Sigmoid colon (tissue), 7 donors: ENCODE measurements at places on chromosomes 13 and 19.

DNA sequence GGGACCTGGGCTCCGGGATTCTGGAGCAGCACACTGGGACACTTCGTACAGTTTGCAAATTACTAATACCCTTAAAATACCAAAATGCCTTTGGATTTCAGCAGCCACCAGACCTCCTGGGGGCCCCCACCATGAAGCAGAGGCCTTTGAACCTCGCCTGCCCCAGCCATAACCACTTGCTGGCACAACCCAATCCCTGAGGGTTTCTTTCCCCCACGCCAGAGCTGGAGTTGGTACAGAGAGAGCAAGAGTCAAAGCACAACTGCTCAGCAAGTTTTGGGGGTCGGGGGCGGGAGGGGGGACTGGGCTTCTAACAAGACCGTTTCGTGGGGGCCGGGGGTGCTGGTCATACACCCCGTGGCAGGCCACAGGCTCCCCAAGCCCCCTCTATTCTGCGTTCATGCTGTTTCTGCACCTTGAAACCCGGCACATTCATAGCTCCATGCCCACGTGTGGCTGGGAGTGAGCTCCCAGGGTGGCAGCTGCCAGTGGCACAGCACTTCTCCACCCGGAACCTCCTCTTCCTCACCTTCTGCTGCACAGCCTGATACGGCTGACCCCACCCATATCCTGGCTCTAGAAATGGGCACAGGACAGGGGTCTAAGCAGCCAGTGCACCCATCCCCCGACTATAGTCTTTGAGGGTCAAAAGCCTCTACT is 17.1 kb downstream of the PLEKHF1 start:
- H3K36me3 ChIP-seq, result peaks cover 4% of the 10 kb centered on the region
- no peaks in the 10 kb centered on the region for H3K27me3 ChIP-seq
- no peak overlapping the region for H3K4me3 ChIP-seq
- H3K27ac ChIP-seq, result peak overlapping the region; percentile 75
- no peak for DNase-seq

GRCh38 chr13:40536443-40537113 is 129.9 kb downstream of the FOXO1 start:
- H3K27me3 ChIP-seq, result no peaks in the 10 kb centered on the region
- H3K4me1 ChIP-seq, result peaks cover 10% of the 10 kb centered on the region
- no peak overlapping the region for H3K27ac ChIP-seq

GRCh38 chr19:49786376-49786820 is 19.6 kb downstream of the AP2A1 start:
- DNase-seq, result no peak
- peaks cover 15% of the 10 kb centered on the region for H3K36me3 ChIP-seq
- H3K27me3 ChIP-seq, result no peaks in the 10 kb centered on the region
- no peak overlapping the region for H3K4me3 ChIP-seq

GRCh38 chr13:20803180-20803965 is 29.6 kb upstream of the EEF1AKMT1 start:
- H3K27ac ChIP-seq, result no peak overlapping the region
- H3K36me3 ChIP-seq, result peaks cover 37% of the 10 kb centered on the region
- H3K27me3 ChIP-seq, result no peaks in the 10 kb centered on the region
- DNase-seq, result no peak
- no peak overlapping the region for H3K4me3 ChIP-seq
- no peaks in the 10 kb centered on the region for H3K4me1 ChIP-seq

DNA sequence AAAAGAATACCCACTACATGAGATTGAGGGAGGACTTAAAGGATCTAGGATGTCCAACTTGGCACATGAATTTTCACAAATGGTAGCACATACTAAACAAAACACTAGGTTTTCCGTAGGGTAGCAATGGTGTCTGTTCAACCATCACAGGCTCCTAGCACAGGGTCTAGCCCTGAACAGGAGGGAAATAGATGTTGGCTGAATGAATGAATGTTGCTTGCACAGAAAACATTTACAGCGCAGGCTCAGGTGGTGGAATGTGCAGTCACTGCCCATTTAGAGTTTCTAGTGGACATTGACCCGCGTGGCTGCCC is 1.9 kb upstream of the MYCBP2 start:
- peak overlapping the region; percentile 66 for H3K4me3 ChIP-seq
- peaks cover 43% of the 10 kb centered on the region for H3K4me1 ChIP-seq
- no peaks in the 10 kb centered on the region for H3K27me3 ChIP-seq
- no peak for DNase-seq
- no peaks in the 10 kb centered on the region for H3K36me3 ChIP-seq

- no peaks in the 10 kb centered on the region for H3K4me1 ChIP-seq
- DNase-seq, result no peak
- peaks cover 3% of the 10 kb centered on the region for H3K27me3 ChIP-seq
- H3K4me3 ChIP-seq, result no peak within 1 kb of the TSS
- H3K36me3 ChIP-seq, result no peaks in the 10 kb centered on the region
- H3K27ac ChIP-seq, result no peak within 1 kb of the TSS
Measured at GRCh38 chr19:35812220-35813042, at the start of gene PRODH2. Gene PRODH2 (minus strand): TSS chr19:35812845. CDS start chr19:35812805, 40 bp downstream.

GRCh38 chr13:61874970-61875579 is 459.4 kb upstream of the PCDH20 start:
- no peak overlapping the region for H3K27ac ChIP-seq
- no peaks in the 10 kb centered on the region for H3K4me1 ChIP-seq
- no peaks in the 10 kb centered on the region for H3K36me3 ChIP-seq
- no peak for DNase-seq
- H3K27me3 ChIP-seq, result no peaks in the 10 kb centered on the region

DNA sequence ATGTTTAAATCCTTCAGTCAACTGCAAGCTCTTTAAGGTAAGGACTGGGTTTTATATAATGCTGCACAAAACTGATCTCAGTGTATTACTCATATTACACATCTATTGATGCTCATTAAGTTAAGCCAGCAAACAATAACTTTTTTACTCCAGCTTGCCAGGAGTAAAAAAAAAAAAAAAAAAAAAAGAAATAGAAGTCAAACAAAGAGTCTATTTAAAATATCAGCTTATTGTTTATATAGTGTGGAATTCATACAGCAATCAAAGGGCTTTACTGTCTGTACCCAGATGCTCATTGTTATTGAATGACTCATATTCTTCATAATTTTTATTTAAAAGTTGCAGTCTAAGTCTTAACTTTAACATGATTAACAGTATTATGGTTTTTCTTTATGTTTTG is 21.8 kb upstream of the KBTBD7 start:
- H3K27ac ChIP-seq, result no peak overlapping the region
- no peak overlapping the region for H3K4me3 ChIP-seq
- H3K4me1 ChIP-seq, result no peaks in the 10 kb centered on the region
- no peak for DNase-seq
- no peaks in the 10 kb centered on the region for H3K36me3 ChIP-seq
- H3K27me3 ChIP-seq, result no peaks in the 10 kb centered on the region

GRCh38 chr19:4506449-4507149 is 11.7 kb downstream of the PLIN4 start:
- no peaks in the 10 kb centered on the region for H3K27me3 ChIP-seq
- no peak for DNase-seq
- H3K36me3 ChIP-seq, result peaks cover 34% of the 10 kb centered on the region
- no peak overlapping the region for H3K4me3 ChIP-seq

DNA sequence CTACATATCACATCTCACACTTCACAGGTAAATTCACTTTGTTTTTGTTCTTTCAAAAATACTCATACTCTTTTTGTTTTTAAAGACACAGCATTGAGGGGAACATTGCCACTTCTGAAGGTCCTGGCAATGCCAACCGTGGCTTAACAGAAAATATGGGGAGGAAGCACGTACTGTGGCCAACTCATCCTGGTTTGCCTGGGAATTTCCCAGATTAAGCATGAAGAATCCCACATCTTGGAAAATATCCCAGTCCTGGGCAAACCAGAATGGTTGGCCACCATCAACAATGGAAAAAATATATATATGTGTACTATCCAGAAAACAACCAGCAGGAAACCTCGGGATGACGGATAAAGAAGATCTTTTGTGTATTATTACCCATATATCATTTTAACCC is 1032.2 kb upstream of the SLC10A2 start:
- H3K27ac ChIP-seq, result no peak overlapping the region
- H3K27me3 ChIP-seq, result no peaks in the 10 kb centered on the region
- H3K4me1 ChIP-seq, result no peaks in the 10 kb centered on the region
- no peak overlapping the region for H3K4me3 ChIP-seq

- peak overlapping the region; percentile 90 for H3K27ac ChIP-seq
- H3K36me3 ChIP-seq, result no peaks in the 10 kb centered on the region
Measured at GRCh38 chr19:39845584-39845932, 621 bp downstream of the FBL start.

GRCh38 chr19:38634757-38635482 is 12.5 kb upstream of the ACTN4 start:
- peaks cover 6% of the 10 kb centered on the region for H3K4me1 ChIP-seq
- peaks cover 27% of the 10 kb centered on the region for H3K36me3 ChIP-seq
- H3K27ac ChIP-seq, result peak overlapping the region; percentile 48
- peak; percentile 84 for DNase-seq
- H3K27me3 ChIP-seq, result no peaks in the 10 kb centered on the region
- H3K4me3 ChIP-seq, result no peak overlapping the region

GRCh38 chr13:78816592-78816991 is 157.6 kb upstream of the OBI1 start:
- no peak overlapping the region for H3K4me3 ChIP-seq
- H3K36me3 ChIP-seq, result no peaks in the 10 kb centered on the region
- no peaks in the 10 kb centered on the region for H3K4me1 ChIP-seq
- H3K27me3 ChIP-seq, result no peaks in the 10 kb centered on the region

GRCh38 chr19:13007292-13008045 is 12.2 kb downstream of the NFIX start:
- H3K36me3 ChIP-seq, result no peaks in the 10 kb centered on the region
- peak overlapping the region; percentile 92 for H3K27ac ChIP-seq
- H3K4me3 ChIP-seq, result peak overlapping the region; percentile 16
- peaks cover 99% of the 10 kb centered on the region for H3K4me1 ChIP-seq
- peak; percentile 91 for DNase-seq

DNA sequence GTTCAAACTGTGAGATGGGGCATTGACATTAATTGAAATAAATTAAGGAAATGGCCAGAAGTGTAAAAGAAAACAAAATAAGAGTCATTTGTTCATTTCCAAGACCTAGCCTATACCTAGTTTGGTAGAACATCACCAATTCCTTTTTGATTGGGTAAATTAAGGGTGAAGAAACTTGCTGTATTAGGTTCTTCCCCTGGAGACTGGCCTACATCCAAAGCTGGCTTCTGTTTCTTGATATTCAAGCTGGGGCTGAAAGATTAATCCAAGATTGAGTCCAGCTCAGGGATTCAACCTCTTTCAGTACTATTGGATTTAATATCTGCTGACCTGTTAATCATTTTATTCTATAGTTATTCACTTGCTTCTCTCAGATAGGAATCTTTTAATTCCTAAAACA is 183.2 kb downstream of the GPC6 start:
- no peak overlapping the region for H3K27ac ChIP-seq
- H3K36me3 ChIP-seq, result no peaks in the 10 kb centered on the region
- no peaks in the 10 kb centered on the region for H3K27me3 ChIP-seq
- DNase-seq, result no peak
- no peak overlapping the region for H3K4me3 ChIP-seq

DNA sequence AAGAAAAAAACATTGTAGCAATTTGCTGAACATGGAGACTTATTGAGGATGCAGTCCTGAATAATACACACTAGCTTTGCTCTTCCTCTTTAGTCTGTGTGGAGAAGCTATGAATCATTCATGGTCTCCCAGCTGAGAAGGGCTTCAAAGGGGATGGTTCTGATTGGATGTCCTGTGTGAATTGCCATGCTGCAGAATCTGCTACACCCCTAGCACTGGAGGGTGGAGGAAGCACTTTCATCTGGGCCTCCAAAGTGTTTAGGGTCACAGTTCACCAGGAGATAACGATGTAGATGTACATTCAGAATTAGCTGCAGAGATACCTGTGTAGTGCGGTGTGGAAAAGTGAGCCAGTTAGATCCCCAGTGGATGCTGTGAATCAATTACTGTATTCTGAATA is 321.1 kb upstream of the EDNRB start:
- H3K36me3 ChIP-seq, result no peaks in the 10 kb centered on the region
- no peak overlapping the region for H3K27ac ChIP-seq
- DNase-seq, result no peak
- H3K4me1 ChIP-seq, result no peaks in the 10 kb centered on the region
- no peaks in the 10 kb centered on the region for H3K27me3 ChIP-seq

DNA sequence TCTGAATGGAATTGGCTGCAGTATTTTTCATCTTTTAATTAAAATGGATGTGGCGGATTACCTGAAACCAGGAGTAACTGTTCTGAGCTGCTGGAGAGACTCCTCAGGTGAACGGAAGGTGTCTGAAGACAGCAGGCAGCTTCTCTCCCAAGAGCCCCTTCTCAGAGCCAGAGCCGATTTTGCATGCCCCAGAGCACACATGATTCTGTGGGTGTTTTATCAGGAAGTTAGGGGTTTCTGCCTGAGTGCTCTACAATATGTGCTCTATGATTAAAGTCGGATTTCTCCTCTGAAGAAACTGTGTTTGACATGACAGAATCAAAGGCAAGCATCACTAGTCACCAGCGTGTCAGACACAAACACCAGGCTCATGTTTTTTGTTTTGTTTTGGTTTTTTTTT is 60.7 kb upstream of the MCF2L start:
- DNase-seq, result no peak
- no peaks in the 10 kb centered on the region for H3K36me3 ChIP-seq
- no peaks in the 10 kb centered on the region for H3K27me3 ChIP-seq

GRCh38 chr19:7348587-7349230 is at the start of gene ARHGEF18:
Gene ARHGEF18 (plus strand): TSS chr19:7348937. CDS start chr19:7362891, 13,954 bp downstream.
- no peak within 1 kb of the TSS for H3K27ac ChIP-seq
- DNase-seq, result peak; percentile 61
- H3K4me3 ChIP-seq, result no peak within 1 kb of the TSS
- H3K36me3 ChIP-seq, result no peaks in the 10 kb centered on the region
- no peaks in the 10 kb centered on the region for H3K4me1 ChIP-seq

GRCh38 chr19:46000491-46001246 is 5.4 kb downstream of the CCDC61 start:
- H3K27ac ChIP-seq, result no peak overlapping the region
- peaks cover 25% of the 10 kb centered on the region for H3K4me1 ChIP-seq
- no peak overlapping the region for H3K4me3 ChIP-seq
- no peak for DNase-seq
- no peaks in the 10 kb centered on the region for H3K36me3 ChIP-seq

DNA sequence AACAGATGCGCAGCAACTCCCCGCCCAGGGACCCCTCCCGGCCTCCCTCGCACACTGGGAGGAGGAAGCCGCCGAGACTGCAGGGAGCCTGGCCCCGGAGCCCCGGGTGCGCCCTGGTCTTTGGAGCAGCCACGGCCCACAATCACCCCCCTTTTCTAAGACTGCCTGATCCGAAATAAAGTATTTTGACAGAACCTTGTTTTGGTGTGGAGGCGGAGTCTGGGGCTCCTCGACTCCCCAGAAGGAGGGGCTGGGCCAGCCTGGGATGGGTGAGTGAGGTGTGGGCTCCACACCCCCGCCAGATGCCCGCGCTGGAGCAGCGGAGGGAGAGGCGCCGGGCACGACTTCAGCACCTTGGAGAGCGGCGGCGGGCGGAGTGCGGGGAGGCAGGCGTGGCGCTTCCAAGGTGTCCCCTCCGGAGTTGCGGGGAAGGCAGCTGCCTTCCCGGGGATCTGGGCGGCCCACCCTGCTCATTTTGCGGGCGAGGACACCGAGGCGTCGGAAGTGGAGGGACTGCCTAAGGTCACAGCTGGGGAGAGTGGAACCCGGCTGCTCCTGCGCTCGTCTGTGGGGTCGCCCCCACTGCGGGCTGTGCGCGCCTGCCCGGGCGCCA is 9.4 kb downstream of the SIRT6 start:
- no peak for DNase-seq
- no peaks in the 10 kb centered on the region for H3K27me3 ChIP-seq

- no peak overlapping the region for H3K4me3 ChIP-seq
- H3K36me3 ChIP-seq, result no peaks in the 10 kb centered on the region
- H3K27ac ChIP-seq, result no peak overlapping the region
- no peaks in the 10 kb centered on the region for H3K4me1 ChIP-seq
- no peak for DNase-seq
Measured at GRCh38 chr13:103101901-103102300, 35.7 kb upstream of the SLC10A2 start.

GRCh38 chr19:52992109-52993004 is 21.4 kb upstream of the ERVV-1 start:
- peak overlapping the region; percentile 68 for H3K27ac ChIP-seq
- H3K4me3 ChIP-seq, result peak overlapping the region; percentile 45
- H3K36me3 ChIP-seq, result peaks cover 2% of the 10 kb centered on the region
- DNase-seq, result peak; percentile 74
